ENCODE measurements at places on chromosomes 1 and 21.
A peak's percentile ranks its signal among the peaks of the same experiment; 100 is the strongest.

DNA sequence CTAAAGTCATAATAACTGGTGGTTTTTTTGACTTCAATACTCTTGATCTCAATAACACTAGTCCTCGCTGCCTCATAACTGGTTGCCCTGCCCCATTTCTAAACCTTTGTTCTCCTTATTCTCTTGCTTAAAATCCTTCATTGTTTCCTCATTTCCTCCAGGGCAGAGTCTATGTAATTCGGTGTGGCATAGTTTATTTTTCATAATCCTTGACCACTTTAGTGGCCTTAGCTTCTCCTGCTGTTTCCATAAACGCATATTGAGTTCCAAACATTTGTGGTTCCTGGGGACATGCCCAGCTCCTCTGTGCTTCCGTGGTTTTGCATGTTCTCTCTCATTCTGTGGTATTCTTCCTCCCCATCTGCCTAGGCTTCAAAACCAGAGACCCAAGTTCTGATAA, 19.0 kb upstream of the TLCD4 start:
- peak; percentile 26 for DNase-seq

DNA sequence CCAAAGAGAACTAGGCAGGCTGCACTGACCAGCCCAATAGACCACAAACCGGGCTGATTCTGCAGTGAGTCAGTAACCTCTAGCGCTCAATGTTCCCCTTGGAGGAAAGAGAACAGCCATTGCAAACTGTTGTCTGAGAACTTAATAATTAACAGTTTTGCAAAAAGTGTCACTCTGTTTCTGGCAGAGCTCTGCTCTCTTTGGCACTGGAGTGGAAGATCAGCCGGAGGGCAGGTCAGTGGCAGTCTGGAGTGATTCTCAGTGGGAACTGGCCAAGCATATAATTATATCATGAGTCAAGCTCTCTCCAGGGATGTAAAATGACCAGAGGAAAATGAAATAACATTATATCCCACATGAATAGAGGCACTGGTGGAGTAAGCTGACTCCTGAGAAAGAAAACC, 238.3 kb downstream of the HLX start:
- DNase-seq, result peak; percentile 57

DNA sequence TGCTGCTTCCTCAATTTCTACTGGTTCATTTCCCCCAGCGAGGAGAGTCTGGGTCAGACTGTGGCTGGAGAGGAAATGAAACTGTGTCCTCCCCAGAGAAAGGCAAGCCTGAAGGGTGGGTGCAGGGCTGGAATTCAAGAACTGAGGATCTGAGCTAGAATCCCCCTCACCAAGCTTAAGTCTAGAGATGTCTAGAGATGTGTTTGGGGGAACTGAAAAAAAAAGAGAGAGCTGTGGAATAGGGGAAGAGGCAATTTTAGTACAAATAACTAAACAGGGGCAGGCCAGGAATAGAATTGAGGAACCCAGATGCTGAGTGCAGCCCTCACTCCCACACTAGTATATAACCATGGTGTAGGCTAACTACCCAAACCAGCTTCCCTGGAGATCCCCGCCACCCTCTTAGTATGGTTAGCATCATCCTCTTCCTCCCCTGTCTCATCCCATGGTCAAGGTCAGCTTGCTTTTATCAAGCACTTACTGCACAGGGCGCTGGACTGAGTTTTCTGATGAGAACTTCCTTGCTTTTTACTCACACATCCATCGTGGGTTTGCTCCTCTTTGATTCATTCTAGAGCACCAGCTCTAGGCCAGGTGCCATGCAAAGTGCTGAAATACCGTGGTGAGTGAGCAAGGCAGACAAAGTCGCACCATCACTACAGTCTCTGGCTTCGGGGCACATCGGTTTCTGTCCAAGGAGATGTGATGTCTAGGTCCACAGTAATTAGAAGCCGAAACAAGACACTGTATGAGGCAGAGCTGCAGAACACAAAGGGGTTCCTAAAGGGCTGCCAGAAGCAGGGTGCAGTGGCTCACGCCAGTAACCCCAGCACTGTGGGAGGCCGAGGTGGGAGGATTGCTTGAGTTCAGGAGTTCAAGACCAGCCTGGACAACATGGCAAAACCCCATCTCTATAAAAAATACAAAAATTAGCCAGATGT, 112.9 kb upstream of the IPO9 start:
- DNase-seq, result no peak

DNA sequence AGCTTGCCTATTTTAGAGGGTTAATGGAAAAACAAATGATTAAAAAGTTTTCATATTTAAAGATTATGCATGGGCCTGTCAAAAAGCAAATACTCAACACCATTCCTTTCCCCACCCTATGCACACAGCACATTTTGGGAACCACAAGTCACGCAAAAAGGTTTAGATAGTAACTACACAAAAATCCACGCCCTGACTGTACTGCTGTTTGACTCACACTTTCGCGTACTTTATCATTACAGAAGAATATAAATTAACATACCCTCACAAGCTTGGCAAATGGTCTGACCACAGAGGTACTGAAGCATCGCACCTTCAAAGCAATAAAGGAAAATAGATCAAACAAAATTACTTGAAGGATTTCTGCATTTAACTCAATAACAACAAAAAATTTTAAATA, 1.4 kb downstream of the ATP5PO start:
- DNase-seq, result no peak

DNA sequence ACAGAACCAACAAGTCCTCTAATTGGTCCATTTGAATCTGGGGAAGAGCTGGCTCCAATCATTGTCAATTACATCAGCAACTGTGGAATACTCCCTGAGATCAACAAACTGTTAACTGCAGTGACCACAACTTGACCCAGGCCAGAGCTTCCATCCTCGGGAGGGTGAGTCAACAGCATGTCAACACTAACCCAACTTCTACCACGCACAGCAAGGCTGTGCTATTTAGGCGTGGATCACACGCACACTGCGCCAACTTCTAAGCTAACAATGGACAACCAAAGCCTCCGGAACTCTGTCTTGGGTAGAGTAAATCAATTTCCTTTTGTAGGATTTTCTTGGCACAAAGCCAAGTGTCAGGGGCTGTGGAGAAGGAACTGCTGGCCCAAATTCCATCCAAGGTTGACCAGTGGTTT, 30.4 kb downstream of the APP start:
- peak; percentile 97 for DNase-seq
